Muscle of arm (tissue), 14 donors: ENCODE measurements at places on chromosomes 12 and 14.

DNA sequence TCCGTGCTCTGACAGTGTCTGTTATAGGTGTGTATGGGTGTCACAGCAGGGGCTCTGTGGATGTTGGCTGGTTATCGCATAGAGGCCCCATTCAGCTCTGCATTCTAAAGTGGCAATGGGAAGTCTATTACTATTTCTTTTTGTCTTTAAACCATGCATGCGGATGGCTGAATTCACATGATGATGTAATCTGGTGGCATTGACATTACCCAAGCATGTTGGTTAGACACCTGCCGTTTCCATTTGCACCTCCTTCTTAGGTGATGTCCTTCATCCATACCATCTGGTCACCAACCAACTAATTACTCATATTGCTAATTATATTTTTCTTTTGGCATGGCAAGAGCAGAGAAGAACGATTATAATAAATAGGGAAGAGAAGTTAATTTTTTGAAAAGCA, 270.8 kb upstream of the RGS6 start:
- DNase-seq, result no peak

GRCh38 chr12:106025129-106025528, 113.6 kb downstream of the NUAK1 start:
- no peak for DNase-seq

DNA sequence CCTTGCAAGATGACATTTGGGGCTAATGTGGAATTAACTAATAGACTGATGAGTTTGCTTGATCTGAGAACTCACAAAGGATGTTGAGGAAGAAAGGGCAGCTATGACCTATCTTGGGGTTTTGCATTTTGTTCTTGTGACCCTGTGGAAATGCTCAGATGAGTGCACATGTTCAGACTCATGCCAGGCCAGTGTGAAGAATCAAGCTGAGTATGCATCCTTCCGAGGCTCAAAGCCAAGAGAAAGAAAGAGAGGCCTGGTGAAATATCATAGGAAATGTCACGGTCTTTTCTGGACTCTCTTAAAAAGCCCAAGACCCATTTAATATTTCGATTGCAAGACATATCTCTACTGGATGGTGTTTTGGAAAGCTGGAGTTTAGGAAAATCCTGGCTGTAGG, 96.3 kb downstream of the CACNA1C start:
- no peak for DNase-seq

DNA sequence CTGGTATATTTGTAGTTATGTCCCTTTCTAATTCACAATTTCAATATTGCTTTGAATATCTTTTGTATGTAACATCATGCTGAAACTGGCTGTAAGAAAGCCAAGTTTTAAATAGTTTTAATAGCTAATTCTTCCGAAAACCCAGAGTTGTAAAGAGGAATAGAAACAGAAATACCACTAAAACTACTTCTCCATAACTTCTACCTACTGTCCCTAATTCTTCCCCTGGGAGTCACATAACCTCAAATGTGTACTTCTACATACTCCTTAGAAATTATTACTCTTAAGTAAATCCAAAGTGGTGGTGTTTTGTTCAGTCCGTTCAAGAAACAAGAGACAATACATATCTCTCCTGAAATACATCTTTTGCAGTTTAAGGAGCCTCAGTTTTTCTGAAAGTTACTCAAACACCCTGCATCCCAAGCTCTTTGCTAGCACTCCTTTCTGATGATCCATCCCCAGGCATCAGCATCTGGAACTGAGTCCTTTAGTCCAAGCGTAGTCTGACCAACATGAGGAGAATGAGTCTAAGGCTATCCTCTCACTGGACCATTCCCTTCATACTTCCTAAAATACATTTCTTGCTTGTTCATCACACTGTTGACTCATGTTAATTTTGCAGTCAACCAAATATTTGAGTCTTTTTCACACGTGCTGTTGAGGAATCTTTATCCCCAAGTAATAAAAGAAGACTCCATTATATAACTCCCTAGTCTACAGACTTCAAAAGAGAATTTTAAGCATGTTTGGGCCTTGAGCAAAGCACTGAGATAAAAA, 214.3 kb upstream of the NUDT4 start:
- DNase-seq, result no peak

DNA sequence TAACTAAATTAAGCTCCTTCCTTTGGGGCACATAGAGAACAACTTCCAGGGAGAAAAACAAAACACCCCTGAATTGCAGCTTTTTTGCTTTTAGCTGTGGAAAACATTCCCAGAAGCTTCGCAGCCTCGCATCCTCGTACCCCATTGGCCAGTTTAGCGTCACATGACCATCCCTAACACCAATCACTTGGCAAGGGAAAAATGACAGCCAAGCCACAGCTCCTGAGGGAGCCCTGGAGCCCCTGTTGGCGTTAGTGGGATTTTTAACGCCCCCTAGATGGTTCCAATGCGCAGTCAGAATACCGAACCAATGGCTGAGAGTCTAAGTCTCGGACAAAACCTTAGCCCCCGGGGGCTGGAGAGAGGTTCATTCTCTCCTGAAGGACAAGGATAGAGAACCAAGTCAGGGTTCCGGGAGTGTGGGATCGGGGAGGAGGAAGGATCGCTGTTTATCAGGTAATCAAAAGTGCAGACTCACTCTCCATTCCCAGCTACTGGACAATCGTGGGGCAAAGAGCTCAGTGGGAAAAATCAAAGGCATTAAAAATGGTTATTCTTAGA, 135.6 kb upstream of the HIF1A start:
- no peak for DNase-seq

GRCh38 chr14:77098529-77099353, 683 bp downstream of the CIPC start:
- DNase-seq, result peak; percentile 37

- DNase-seq, result no peak
Measured at GRCh38 chr12:42346403-42347002, 20.5 kb downstream of the PPHLN1 start.

DNA sequence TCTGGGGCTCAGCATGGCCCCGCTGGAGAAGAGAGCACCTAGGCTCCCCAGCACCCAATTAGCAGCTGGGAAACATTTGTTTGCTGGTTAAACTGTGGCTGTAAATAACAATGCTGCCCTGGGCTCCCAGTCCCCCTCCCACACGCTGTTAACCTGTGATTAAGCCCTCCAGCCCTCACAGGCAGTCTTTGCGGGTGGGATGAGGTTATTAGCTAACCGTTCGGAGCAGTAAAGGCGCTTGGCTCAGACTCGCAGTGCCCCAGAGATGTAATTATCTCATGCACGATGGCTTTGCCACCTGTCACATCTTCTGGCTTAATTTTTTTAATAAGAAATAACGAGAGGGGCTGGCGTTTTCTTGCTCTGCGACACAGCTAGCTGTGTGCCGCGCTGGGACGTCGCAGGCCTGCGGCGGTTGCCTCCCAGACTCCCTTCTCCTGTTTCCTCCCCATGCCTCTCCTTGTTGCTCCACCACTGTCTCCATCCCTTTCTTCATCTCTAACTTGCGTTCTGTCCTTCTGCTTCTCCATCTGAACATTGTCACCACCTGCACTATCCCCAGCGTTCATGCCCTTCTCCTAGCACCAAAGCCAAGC, 239.2 kb upstream of the FKBP4 start:
- no peak for DNase-seq

GRCh38 chr14:75069811-75070145, 337 bp downstream of the ZC2HC1C start:
- no peak for DNase-seq

- no peak for DNase-seq
Measured at GRCh38 chr14:81449576-81449975, 49.5 kb upstream of the STON2 start.

- DNase-seq, result peak; percentile 0
Measured at GRCh38 chr12:15364221-15365160, 42.2 kb downstream of the PTPRO start.

GRCh38 chr14:98223106-98223505, 1048.9 kb downstream of the BCL11B start:
- no peak for DNase-seq

GRCh38 chr14:50943261-50943942, 881 bp downstream of the PYGL start:
- no peak for DNase-seq

DNA sequence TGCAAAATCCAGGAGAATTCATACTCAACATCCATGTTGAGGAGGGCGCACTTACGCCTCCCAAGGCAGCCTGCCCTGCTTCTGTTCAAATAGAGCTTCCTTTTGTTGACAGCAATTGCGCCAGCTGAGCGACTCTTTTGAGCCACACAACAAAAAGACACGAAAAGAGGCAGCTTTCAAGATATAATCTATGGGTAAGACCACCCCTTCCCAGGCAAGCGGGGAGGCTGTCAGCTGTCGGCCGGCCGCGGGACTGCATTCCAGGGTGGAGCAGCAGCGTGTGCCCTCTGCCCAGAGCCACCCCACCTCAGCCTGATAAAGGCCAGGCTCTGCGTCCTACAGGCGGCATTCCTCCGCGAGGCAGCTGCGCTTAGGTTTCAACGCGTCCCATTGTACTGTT, 15.8 kb upstream of the STAB2 start:
- no peak for DNase-seq

GRCh38 chr12:19130224-19131024, 891 bp downstream of the PLEKHA5 start:
- peak; percentile 59 for DNase-seq

- no peak for DNase-seq
Measured at GRCh38 chr14:37411079-37411735, 183.8 kb downstream of the FOXA1 start.

- no peak for DNase-seq
Measured at GRCh38 chr12:32651151-32651955, 27.7 kb upstream of the DNM1L start.
